Stimulated activated CD4-positive, alpha-beta T cell treated with anti-CD3 and anti-CD28 coated beads, Interleukin-4, amount 100 ng/mL, for 48 hours (primary cell): ENCODE measurements at places on chromosomes 1 and 21.

- no peak for DNase-seq
Measured at GRCh38 chr1:109272831-109273547, 10.0 kb downstream of the PSRC1 start.

- DNase-seq, result no peak
Measured at GRCh38 chr1:156150333-156151011, 2.9 kb upstream of the SEMA4A start.

- DNase-seq, result no peak
Measured at GRCh38 chr1:94246692-94247137, 9.3 kb upstream of the ARHGAP29 start.

DNA sequence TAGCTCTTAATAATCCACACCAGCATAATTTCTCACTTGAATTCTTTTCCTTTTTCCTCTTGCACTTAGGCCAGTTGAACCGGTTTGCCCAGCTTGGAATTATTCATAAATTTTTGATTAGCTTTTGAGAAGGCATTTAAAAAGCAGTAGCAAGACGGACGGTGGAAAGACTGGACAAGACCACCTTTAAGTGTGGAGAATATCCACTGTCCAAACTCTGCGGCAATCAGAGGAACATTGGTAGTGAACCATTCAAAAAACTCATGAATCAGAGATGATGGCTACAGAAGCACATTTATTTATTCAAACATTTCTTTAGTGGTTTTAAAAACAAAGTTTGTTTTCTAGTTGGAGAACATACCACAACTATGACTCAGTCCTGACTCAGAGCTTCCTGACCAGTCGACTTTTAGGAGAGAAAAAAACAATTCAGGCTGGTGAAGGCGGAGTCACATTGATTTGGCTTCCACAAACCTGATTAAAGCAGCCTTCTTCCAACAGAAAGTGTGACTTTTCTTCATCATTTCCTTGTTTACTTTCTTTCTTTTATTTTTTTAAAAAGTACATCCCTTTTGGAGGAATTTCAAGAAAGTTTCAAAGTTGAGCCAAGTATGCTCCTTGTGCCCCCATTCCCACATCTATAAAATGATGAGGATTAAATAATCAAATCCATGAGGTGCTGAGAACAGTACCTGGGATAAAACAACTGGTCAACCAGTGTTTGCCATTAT lies 128.8 kb downstream of the ADSS2 start:
- no peak for DNase-seq

GRCh38 chr1:198171667-198172540 lies 15.1 kb downstream of the NEK7 start:
- DNase-seq, result no peak

DNA sequence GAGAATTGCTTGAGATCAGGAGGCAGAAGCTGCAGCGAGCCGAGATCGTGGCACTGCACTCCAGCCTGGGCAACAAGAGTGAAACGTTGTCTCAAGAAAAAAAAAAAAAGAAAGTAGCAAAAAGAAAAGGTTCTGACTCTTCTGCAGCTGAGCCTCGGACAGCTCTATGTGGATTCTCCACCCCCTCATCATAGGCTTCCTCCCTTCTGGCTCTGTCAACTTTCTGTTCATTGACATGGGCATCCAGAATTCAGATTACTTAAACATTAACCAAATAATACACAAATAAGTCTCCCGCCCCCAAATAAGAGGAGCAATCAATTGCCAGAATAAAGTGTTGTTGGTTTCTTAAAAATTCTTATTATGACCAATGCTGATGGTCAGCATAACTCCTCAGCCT lies 10.0 kb downstream of the SUSD4 start:
- no peak for DNase-seq

- no peak for DNase-seq
Measured at GRCh38 chr1:208089761-208090370, 154.3 kb downstream of the PLXNA2 start.

DNA sequence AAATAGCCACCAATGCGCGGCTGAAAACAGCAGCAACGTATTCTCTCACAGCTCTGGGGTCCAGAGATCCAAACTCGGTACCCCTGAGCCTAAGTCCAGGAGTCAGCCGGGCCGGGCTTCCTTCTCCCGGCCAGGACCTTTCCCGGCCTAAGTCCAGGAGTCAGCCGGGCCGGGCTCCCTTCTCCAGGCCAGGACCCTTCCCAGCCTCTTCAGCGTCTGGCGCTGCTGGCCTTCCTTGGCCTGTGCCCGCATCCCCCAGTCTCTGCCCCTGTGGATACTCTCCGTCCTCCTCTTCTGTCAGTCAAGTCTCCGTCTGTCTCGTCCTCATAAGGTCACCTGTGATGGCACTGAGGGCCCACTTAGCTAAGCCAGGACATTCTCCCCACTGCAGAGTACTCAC lies 32.2 kb downstream of the KCNAB2 start:
- no peak for DNase-seq

- DNase-seq, result no peak
Measured at GRCh38 chr1:90176530-90176929, 181.6 kb downstream of the ZNF326 start.

DNA sequence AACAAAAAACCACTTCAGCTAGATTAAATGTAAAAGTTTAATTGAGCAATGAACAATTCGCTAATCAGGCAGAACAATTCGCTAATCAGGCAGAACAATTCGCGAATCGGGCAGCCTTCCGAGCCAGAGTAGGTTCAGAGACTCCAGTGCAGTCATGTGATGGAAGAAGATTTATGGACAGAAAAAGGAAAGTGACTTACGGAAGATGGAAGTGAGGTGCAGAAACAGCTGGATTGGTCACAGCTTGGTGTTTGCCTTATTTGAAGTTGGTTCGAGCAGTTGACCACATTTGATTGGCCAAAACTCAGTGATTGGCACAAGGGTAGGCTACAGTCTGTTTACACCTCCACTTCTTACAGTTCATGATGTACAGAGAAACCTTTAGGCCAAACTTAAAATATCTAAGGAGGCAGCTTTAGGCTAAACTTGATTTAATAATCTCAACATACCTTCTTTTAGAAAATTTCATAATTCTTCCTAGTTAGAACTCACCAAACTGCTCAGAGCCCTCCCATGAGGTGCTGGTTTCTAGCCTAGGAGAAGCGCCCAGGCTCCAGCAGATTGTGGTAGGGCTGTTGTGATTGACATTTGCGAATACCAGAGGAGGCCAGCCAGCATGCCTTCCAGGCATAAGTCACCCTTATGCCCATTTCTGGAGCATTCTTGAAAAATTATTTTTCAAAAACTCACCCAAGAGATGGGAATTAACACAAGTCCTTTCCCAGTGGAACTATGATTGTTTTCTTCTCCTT lies 22.8 kb upstream of the KCNC4 start:
- DNase-seq, result no peak

DNA sequence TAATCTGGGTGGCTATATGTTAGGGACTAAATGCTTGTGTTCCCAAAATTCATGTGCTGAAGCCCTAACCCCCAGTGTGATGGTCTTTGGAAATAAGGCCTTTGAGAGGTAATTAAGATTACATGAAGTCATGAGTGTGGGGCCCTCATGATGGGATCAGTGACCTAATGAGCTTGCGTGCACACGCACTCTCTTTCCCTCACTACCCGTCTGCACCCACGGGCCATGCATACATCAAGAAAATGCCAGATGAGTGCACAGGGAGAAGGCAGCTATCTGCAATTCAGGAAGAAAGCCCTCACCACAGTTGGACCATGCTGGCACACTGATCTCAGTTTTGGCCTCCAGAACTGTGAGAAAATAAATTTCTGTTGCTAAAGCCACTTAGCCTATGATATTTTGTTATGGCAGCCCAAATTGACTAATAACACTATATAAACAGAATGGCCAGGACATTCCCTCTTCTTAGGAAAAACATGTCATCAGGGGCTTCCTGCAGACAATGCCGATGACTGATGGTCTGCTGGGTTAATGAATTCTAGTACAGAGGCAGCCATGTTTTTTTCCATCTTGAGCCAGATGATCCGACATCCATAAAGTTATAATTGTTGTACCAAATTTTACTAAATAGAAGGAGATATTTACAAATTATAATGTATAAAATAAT lies 18.1 kb upstream of the MYOG start:
- no peak for DNase-seq
